ENCODE measurements at places on chromosomes 12 and 14. TPM values are rescaled to one million over a fixed set of nuclear protein-coding genes. Genes with fewer than 3 reads are reported as not detected.

GRCh38 chr12:1634590-1635191 lies 5.7 kb downstream of the WNT5B start:
- H3K27ac ChIP-seq, result no peak overlapping the region
- peak; percentile 71 for DNase-seq
- H3K4me3 ChIP-seq, result no peak overlapping the region
- no peaks in the 10 kb centered on the region for H3K27me3 ChIP-seq

DNA sequence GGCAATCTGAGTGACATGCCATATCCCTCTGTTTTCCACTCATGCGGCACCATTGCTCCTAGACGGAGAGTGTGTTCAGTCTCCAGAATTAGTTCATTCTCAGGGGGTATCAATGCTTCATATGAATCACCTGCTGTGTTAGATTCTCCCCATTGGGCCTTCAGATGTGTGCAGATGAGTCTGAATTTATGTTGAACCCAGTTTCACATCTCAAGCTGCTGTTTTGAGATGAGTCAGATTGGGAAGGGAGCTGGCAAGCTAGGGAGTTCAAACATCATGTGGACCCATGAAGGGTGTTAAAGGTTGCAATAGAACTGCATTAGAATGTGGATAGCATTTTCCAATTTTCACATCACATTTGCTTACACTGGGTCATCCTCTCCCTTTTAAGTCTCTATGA lies 46.9 kb upstream of the KCNA1 start:
- H3K4me1 ChIP-seq, result no peaks in the 10 kb centered on the region
- no peak overlapping the region for H3K27ac ChIP-seq
- no peaks in the 10 kb centered on the region for H3K27me3 ChIP-seq
- no peak for DNase-seq
- no peak overlapping the region for H3K4me3 ChIP-seq

- no peak overlapping the region for H3K27ac ChIP-seq
- no peaks in the 10 kb centered on the region for H3K27me3 ChIP-seq
- H3K4me1 ChIP-seq, result no peaks in the 10 kb centered on the region
- no peaks in the 10 kb centered on the region for H3K36me3 ChIP-seq
- DNase-seq, result no peak
These were observed 130.3 kb downstream of the TMEM30B start for GRCh38 chr14:61150851-61151250.

- H3K36me3 ChIP-seq, result no peaks in the 10 kb centered on the region
- H3K27ac ChIP-seq, result peak overlapping the region; percentile 76
- H3K27me3 ChIP-seq, result no peaks in the 10 kb centered on the region
- no peaks in the 10 kb centered on the region for H3K4me1 ChIP-seq
- DNase-seq, result peak; percentile 64
These were observed 129.1 kb upstream of the TBX3 start for GRCh38 chr12:114812858-114813761.

DNA sequence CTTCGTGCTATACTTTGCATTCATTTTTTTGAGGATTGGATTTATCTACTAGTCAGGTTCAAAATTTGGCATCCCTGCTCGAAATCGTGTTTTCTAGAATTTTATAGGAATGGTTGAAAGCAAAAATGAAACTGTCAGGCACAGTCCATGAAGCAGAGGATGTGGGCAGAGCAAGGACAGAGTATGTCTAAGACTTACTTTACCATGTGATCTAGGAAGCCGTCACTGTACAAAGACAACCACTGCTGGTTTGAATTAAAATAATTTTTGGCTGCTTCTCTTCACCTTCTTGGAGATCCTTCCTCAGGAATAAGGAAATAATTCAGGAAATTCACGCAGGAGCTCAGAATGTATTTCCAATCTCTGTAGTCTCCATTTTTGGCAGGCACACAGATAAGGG lies 31.6 kb upstream of the SGPP1 start:
- no peak for DNase-seq
- no peaks in the 10 kb centered on the region for H3K4me1 ChIP-seq
- H3K27me3 ChIP-seq, result no peaks in the 10 kb centered on the region
- no peaks in the 10 kb centered on the region for H3K36me3 ChIP-seq
- H3K27ac ChIP-seq, result no peak overlapping the region

DNA sequence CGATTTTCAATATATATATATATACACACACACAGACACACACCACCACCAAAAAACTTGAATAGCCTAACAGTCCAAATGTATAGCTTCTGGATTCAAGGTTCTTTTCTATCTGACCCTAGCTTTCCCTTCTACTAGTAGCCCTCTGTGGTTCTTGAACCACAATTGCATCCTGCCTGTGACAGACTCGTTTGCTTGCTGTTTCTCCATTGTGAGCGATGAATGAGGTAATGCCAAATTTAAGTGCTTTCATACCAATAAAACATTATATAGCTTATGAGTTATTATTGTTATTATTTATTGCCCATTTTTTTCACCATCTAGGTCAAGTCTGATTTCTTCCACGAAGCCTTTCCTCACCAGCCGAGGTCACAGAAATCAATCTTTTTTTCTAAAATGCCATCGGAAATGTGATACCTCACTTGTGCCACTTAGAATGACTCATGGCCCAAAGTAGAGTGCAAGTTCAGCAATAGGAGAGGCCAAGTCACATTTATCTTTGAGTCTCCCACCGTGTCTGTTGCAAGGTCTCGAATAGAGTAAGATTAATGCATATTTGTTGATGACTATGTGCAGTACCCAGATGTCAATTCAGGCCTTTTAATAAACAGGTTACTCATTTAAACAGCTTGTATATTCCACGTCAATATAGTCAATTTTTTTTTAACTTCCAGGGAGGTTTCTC lies 1015.8 kb upstream of the SEL1L start:
- H3K4me3 ChIP-seq, result no peak overlapping the region
- no peak for DNase-seq
- H3K27me3 ChIP-seq, result no peaks in the 10 kb centered on the region
- H3K4me1 ChIP-seq, result no peaks in the 10 kb centered on the region
- H3K27ac ChIP-seq, result no peak overlapping the region

DNA sequence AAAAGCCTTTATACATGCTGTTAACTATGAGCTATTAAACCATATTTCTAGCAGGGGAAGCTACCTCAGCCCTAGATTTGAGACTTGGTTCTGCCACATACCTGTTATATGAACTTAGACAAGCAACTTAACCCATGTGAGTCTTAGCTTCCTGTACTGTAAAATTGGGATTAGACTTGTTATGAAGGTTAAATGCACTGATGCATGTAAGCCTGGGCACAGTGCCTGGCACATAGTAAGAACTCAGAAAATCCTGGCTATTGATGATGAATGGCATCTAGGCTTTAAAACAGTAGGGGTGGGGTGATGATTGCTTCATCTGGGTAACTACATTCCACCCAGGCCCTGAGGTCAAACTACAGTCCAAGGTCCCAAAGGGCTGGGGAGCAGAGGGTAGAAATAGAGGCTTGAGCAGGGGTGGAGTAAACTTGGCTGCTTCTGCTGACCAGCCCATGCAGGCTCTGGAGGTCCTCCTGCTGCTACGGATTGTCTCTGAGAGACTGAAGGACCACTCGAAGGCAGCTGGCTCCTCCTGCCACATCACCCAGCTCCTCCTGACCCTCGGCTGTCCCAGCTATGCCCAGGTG lies 11.3 kb downstream of the ESPL1 start:
- no peaks in the 10 kb centered on the region for H3K27me3 ChIP-seq
- H3K4me1 ChIP-seq, result no peaks in the 10 kb centered on the region
- no peak for DNase-seq
- no peak overlapping the region for H3K4me3 ChIP-seq

GRCh38 chr12:104551-105081 lies 38.0 kb downstream of the IQSEC3 start:
- no peaks in the 10 kb centered on the region for H3K27me3 ChIP-seq
- no peak overlapping the region for H3K4me3 ChIP-seq
- no peak overlapping the region for H3K27ac ChIP-seq
- no peaks in the 10 kb centered on the region for H3K36me3 ChIP-seq
- DNase-seq, result no peak
- no peaks in the 10 kb centered on the region for H3K4me1 ChIP-seq

- no peak overlapping the region for H3K4me3 ChIP-seq
- no peaks in the 10 kb centered on the region for H3K27me3 ChIP-seq
- DNase-seq, result no peak
- peak overlapping the region; percentile 34 for H3K27ac ChIP-seq
- H3K36me3 ChIP-seq, result no peaks in the 10 kb centered on the region
These were observed 9.4 kb downstream of the HIGD1C start for GRCh38 chr12:50961708-50962107.

- peaks cover 19% of the 10 kb centered on the region for H3K4me1 ChIP-seq
- H3K27ac ChIP-seq, result peak overlapping the region; percentile 58
- H3K36me3 ChIP-seq, result no peaks in the 10 kb centered on the region
- no peaks in the 10 kb centered on the region for H3K27me3 ChIP-seq
- H3K4me3 ChIP-seq, result no peak overlapping the region
- DNase-seq, result no peak
These were observed 34.7 kb downstream of the CD9 start for GRCh38 chr12:6234906-6235305.

- no peaks in the 10 kb centered on the region for H3K27me3 ChIP-seq
- no peaks in the 10 kb centered on the region for H3K36me3 ChIP-seq
- DNase-seq, result no peak
- H3K27ac ChIP-seq, result no peak overlapping the region
- no peak overlapping the region for H3K4me3 ChIP-seq
These were observed 207.3 kb downstream of the PCNX1 start for GRCh38 chr14:71114565-71114964.

- H3K36me3 ChIP-seq, result no peaks in the 10 kb centered on the region
- H3K27ac ChIP-seq, result peak overlapping the region; percentile 96
- H3K27me3 ChIP-seq, result no peaks in the 10 kb centered on the region
- no peaks in the 10 kb centered on the region for H3K4me1 ChIP-seq
- DNase-seq, result no peak
These were observed 23.0 kb downstream of the PDE6H start for GRCh38 chr12:14995583-14996425.

DNA sequence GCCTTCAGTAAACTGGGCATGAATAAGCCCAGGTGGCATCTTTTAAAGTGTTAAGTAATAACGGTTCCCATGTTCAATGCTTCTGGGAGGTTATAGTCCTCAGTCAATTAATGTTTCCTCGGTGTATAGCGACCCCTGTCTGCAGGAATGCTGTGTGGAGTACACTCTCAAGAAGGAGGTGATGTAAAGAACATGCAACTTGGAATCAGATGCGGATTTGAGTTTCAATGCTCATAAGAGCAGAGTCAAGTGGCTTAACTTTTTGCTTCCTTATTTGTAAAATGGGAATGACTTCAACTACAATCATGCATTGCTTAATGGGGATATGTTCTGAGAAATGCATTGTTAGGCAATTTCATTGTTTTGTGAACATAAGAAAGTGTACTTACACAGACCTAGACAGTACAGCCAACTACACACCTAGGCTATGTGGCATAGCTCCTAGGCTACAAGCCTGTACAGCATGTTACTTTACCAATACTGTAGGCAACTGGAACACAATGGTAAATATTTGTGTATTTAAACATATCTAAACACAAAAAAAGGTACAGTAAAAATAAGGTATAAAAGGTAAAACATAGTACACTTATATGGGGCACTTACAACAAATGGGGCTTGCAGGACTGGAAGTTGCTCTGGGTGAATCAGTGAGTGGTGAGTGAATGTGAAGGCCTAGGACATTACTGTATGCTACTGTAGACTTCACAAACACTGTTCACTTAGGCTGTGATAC lies 6.7 kb upstream of the MRPS35 start:
- H3K4me1 ChIP-seq, result no peaks in the 10 kb centered on the region
- DNase-seq, result peak; percentile 67
- no peak overlapping the region for H3K27ac ChIP-seq
- no peaks in the 10 kb centered on the region for H3K27me3 ChIP-seq
- H3K4me3 ChIP-seq, result no peak overlapping the region

RGS6 gene
- total RNA-seq, result 7.4 TPM

CIROP gene
- not detected for total RNA-seq
